ENCODE measurements at places on chromosomes 1 and 21. TPM values are rescaled to one million over a fixed set of nuclear protein-coding genes. Genes with fewer than 3 reads are reported as not detected.

- no peak overlapping the region for H3K4me3 ChIP-seq
- DNase-seq = no peak
- no peaks in the 10 kb centered on the region for H3K36me3 ChIP-seq
- H3K27me3 ChIP-seq = no peaks in the 10 kb centered on the region
- H3K27ac ChIP-seq = no peak overlapping the region
- H3K4me1 ChIP-seq = no peaks in the 10 kb centered on the region
Observed at GRCh38 chr1:91645031-91645430, 144.4 kb downstream of the CDC7 start.

GRCh38 chr21:15749861-15750159, 20.0 kb downstream of the USP25 start:
- H3K4me3 ChIP-seq = no peak overlapping the region
- H3K27ac ChIP-seq = no peak overlapping the region
- no peaks in the 10 kb centered on the region for H3K4me1 ChIP-seq
- no peaks in the 10 kb centered on the region for H3K27me3 ChIP-seq

The PDZK1IP1 gene
- not detected for total RNA-seq

DNA sequence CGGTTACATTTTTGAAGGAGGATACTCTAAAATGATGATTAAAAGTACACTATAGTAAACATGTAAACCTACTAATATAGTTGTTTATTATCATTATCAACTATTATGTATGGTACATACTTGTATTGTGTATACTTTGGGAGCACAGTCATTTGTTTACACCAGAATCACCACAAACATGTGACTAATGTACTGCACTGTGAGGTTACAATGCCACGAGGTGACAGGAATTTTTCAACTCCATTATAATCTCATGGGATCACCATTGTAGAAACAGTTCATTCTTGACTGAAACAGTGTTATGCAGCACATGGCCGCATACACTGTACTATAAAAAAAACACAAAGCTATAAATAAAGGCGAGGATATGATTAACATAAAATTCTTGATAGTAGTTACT, 44.3 kb downstream of the GPATCH2 start:
- no peaks in the 10 kb centered on the region for H3K4me1 ChIP-seq
- no peak overlapping the region for H3K27ac ChIP-seq
- no peaks in the 10 kb centered on the region for H3K27me3 ChIP-seq
- no peaks in the 10 kb centered on the region for H3K36me3 ChIP-seq

GRCh38 chr1:186481303-186481888, 20.5 kb upstream of the PDC start:
- H3K4me3 ChIP-seq = no peak overlapping the region
- DNase-seq = no peak
- no peaks in the 10 kb centered on the region for H3K27me3 ChIP-seq
- no peak overlapping the region for H3K27ac ChIP-seq
- H3K36me3 ChIP-seq = no peaks in the 10 kb centered on the region

The RGS1 gene
- not detected for total RNA-seq

GRCh38 chr1:3465091-3465934, 10.8 kb downstream of the ARHGEF16 start:
- H3K36me3 ChIP-seq = no peaks in the 10 kb centered on the region
- H3K27me3 ChIP-seq = no peaks in the 10 kb centered on the region
- H3K4me3 ChIP-seq = no peak overlapping the region
- no peak overlapping the region for H3K27ac ChIP-seq
- DNase-seq = no peak
- peaks cover 9% of the 10 kb centered on the region for H3K4me1 ChIP-seq

The HSPA6 gene
- total RNA-seq = not detected

The KCNE1 gene
- total RNA-seq = not detected

The KRTAP12-2 gene
- not detected for total RNA-seq

The ITGB2 gene
- total RNA-seq = 1.5 TPM

GRCh38 chr1:5548266-5548665, 444.0 kb downstream of the NPHP4 start:
- peaks cover 7% of the 10 kb centered on the region for H3K4me1 ChIP-seq
- H3K27me3 ChIP-seq = peaks cover 34% of the 10 kb centered on the region
- H3K4me3 ChIP-seq = no peak overlapping the region
- DNase-seq = no peak
- no peak overlapping the region for H3K27ac ChIP-seq

The MRPL55 gene
- 57.1 TPM for total RNA-seq

DNA sequence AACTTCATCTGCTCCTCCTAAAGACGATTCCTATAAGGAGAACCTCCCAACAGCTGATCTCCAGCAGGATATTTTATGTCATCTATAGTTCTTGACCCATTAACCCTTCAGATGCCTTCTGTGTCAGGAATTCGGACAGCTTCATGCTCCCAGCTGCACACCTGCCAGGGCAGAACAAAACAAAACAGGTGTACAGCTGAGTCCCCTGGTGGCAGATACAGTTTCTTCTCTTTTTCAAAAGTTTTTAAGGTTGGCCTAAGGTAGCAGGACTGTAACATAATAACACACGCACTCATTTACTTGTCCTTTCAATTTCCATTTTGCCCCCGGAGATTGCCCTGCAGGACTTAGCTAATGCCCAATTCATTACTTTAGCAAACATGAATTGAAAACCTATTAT, 218.3 kb downstream of the S1PR1 start:
- H3K4me3 ChIP-seq = no peak overlapping the region
- no peak overlapping the region for H3K27ac ChIP-seq
- H3K4me1 ChIP-seq = no peaks in the 10 kb centered on the region
- H3K36me3 ChIP-seq = no peaks in the 10 kb centered on the region
- no peak for DNase-seq
- H3K27me3 ChIP-seq = no peaks in the 10 kb centered on the region

DNA sequence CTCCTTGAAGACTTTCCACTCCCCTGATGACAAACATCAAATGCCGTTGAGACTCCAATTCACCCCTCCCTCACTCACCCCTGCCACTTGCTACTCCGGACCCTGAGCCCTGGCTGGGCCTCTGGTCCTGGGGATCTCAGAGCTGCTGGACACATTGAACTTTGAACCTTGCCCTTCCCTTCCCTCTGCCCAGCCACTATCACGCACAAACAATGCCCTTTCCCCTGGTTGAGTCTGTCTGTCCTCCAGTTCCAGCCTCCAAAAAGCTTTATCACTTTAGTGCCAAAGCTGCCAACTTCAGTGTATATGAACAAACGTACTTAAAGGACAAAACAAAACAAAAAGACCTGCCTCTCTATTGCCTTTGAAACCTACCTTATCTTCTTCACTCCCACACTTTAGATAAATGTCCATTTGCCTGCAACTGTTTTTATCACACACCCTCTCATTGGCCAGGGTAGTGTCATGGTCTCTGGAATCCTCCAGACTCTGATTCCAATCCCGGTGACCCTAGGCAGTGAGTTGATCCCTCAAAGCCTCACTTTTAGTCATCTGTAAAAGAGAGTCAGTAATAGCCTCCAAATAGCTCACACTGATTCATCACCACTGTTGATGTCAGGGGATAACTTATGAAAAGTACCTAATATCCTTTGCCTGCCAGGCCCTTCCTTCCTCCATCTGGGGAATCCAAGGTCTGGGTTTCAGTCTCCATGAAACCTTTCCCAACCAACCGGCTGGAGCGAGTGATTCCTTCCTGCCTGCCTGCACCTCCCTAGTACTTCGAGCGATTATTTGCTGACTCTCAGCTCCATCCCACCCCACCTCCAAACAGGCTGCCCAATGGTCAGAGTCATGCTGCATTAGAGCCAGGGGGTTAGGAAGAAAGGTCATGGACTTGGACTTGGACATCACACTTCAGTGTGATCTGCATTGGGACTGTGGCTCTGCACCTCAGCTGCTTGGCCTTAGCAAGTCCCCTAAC, 15.9 kb upstream of the SPOCD1 start:
- H3K36me3 ChIP-seq = no peaks in the 10 kb centered on the region
- no peak for DNase-seq

DNA sequence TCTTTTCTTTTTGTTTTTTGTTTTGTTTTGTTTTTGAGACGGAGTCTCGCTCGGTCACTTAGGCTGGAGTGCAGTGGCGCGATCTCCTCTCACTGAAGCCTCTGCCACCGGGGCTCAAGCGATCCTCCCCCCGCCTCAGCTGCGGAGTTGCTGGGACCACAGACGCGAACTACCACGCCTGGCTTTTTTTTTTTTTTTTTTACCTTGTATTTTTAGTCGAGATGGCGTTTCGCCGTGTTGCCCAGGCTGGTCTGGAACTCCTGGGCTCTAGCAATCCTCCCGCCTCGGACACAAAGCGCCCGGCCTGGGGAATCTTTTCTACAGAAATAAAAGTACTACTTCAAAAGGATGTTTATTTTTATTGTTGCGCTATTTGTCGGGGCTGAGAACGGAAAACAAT, 1.1 kb upstream of the SETDB1 start:
- DNase-seq = no peak
- peaks cover 30% of the 10 kb centered on the region for H3K4me1 ChIP-seq
- no peaks in the 10 kb centered on the region for H3K27me3 ChIP-seq

All from HCT116 (cell line).